ENCODE measurements at places on chromosomes 5 and 9. TPM values are rescaled to one million over a fixed set of nuclear protein-coding genes. Genes with fewer than 3 reads are reported as not detected.

GRCh38 chr5:35247648-35248034 is 17.4 kb upstream of the PRLR start:
- no peak for DNase-seq

PLCXD3 gene
- polyA plus RNA-seq: 0.02 TPM

WHRN gene
- polyA plus RNA-seq: 1.2 TPM

- DNase-seq: no peak
Observed at GRCh38 chr5:178383919-178384815, 151.6 kb upstream of the PHYKPL start.

DNA sequence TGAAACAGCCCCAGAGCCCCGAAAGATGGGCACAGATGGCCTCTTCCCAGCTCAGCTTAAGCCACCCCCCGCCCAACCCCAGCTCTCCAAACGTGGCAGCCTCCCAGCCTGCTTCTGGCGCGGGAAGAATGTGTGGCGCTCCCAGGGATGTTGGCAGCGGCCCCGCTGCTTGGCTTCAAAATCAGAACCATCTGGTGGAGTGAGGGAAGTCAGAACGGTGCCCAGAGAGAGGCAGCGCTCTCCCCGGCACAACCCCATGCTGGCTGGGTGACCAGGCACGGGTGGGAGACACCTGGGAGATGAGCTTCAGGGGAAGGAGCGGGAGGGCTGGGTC is 72.7 kb upstream of the ORM1 start:
- DNase-seq: peak; percentile 76

DNA sequence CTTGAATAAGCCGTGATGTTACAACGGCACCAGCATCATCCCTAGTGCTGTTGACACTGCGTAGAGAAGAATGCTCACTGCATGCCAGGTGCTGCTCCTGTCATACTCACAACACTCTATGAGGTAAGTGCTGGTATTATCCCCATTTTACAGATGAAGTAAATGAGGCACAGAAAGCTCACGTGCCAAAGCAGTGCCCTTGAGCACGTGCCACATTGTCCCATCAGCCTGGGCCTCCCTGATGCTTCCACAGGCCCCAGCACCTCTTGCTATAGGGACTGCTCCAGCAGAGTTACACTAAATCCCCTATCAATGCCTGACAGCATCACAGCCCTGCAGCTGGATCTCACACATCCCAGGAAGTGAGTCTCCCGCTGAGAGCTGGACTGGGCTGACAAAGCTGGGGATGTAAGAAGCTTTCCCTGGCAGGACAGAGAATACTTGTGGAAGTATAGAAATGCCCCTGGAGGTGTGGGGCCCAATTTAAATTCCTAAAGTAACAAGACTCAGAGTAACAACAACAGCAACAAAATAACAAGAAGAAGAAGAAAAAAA is 216.1 kb downstream of the FSTL4 start:
- no peak for DNase-seq

DNA sequence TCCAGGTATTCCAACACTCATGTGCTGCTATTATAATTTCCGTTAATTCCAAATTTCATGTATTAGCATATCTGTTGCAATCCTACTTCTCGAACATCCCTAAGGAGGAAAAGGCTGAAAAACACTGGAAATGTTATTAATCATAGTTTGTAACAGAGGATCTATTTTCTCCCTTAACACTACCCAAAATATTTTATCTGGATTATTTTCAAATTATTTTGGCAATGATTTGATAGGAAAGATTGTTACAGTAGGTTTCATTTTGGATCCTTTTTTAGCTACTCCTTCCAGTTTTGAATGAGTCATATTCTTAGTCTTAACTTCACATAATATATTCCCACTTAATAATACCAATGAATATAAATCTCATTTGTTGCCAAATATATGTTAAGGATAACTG is 13.9 kb upstream of the NAA35 start:
- DNase-seq: no peak

Measured in AG04450 (cell line).